ENCODE measurements at places on chromosomes 7 and 10.
A peak's percentile ranks its signal among the peaks of the same experiment; 100 is the strongest.

GRCh38 chr10:83375274-83375673 is 764.0 kb upstream of the GHITM start:
- no peak for DNase-seq

DNA sequence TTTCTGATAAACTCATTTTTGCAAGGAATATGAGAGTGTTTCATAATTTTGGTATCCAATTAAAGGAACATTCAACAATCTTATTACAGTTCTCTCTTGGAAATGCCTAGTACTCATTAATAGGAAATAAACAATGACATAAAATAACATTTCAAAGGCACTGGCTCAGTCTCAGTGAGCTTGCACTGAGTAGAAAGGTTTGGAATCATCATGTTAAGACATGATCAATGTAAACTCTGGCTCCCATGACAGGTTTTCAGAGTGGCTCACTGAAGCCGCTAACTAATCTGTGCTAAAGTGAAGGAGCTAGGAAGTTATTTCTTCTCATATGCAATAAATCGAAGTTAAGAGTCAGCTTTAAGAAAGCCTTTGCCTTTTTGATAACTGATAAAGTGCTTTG is 203.3 kb upstream of the HGF start:
- DNase-seq, result no peak

DNA sequence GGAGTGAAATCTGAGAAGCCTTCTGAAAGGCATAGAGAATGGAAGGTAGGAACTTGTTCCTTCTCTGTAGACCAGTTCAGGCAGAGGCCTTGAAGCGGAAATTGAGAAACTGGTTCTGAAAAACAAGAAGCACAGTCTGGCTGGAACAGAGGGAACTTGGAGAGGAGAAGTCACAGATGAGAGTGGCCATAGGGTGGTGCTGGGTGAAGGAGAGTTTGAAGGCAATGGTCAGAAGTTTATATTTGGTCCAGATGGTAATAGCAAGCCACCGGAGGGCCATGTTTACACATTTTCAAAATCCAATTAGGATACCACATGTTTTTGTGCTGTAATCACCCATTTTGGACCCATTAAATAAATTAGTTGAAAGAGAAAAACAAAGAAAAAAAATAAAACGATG is 692.5 kb downstream of the INHBA start:
- no peak for DNase-seq

GRCh38 chr10:13536674-13537366 is 8.0 kb upstream of the BEND7 start:
- peak; percentile 56 for DNase-seq

GRCh38 chr7:49866076-49866735 is 92.8 kb downstream of the VWC2 start:
- no peak for DNase-seq

GRCh38 chr7:42662862-42663261 is 249.0 kb downstream of the C7orf25 start:
- no peak for DNase-seq

- DNase-seq, result no peak
Measured at GRCh38 chr10:124138195-124138882, 44.9 kb upstream of the CHST15 start.

GRCh38 chr10:8874268-8874667 is 819.8 kb downstream of the GATA3 start:
- no peak for DNase-seq

DNA sequence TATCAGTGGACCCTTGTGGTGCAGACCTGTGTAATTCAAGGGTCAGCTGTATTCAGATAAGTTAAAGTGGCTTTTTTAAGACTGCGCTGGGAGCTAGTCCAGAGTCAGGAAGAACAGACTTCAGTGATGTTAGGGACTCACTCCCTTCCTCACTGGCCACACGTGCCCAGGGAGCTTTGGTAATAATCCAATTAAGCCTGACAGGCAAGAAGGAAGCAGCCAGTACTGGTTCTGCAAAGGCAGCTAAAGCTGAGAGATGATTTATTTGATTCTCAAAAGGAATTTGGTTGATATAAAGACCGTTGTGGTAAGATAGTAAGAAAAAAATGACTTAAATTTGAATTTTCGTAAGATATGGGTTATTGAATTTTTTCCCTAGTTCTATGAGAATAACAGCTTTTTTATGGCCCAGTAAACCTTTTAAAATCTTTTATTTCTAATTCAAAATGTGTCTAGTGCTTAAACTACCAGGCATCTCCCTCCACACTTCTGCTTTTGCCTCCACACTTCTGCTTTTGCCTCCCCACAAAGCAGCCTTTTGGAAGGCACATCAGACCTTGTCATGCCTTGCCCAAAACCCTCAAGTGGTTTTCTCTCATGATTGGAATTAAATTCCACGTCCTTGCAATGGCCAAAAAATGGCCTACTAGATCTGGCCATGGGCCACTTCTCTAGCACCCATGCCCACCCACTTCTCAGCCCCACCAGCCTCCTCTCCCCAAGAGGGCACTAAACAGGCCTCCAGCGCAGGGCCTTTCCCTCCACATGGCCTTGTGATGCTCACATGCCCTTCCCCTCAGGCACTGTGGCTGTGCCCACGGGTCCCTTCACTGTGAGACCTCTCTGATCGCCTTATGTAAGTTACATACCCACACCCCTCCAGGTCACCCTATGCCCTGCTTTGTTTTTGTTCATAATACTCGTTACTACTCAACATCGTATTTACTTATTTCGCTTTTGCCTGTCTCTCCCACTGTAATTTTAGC is 92.5 kb downstream of the POU6F2 start:
- DNase-seq, result no peak

GRCh38 chr7:7808156-7808555 is 89.7 kb upstream of the RPA3 start:
- DNase-seq, result no peak

DNA sequence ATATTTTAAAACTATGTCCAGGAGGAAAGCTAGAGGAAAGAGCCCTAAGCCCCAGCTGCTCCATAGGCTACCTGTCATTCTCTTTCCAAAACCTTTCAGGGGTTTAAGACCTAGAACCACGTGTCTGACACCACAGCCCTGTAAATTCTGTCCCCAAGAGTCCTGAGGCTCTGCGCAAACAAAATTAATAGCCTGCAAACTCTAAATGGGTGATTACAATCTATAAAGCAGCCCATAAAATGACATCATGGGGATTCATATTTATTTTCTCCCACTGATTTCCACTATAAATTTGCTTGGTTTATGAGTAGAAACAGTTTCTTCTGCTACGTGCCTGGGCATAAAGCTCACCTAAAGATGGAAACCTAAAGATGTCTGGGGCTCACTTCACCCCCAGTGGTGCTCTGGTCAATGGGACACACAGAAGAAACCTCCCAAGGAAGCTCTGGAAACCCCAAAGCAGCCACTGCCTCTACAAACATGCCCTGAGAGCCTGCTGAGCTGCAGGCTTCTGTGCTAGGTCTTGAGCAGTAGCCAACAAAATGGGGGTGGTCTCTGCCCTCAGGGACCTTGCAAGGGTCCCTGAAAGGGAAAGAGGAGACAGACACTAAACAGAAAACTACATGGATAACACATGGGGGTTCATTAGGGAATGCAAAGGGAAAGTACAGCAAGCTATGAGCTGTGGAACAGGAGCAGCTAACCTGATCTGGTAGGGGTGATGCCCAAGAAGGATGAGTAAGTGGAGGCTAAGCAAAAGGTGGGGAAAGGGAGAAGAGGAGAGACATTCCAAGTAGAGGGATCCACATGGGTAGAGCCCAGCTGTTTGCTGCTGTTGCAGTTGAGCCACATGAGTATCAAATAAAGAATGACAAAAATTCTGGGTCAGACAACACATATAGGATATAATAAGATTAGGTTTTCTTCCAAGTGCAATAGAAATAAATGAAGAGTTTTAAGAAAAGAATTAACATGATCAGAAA is 331.7 kb downstream of the KCNMA1 start:
- no peak for DNase-seq

DNA sequence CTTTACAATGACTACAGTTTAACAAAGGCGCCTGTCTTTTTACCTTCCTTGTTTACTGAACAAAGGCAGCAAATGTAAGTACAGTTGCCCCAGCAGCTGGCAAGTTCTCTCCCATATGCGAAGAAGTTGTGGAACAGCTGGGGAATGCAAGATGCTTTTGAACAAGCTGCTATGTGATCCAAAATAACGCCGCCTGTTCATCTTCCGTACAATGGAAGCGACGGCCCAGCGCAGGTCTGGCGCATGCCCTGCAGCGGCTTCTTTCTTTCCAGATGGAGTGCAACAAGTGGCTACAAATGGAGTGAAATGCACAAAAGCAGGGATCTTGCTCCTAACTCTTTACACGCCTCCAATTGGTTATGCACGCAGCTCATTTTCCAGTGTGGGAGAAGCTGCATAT is 97.0 kb upstream of the SVIL start:
- no peak for DNase-seq

DNA sequence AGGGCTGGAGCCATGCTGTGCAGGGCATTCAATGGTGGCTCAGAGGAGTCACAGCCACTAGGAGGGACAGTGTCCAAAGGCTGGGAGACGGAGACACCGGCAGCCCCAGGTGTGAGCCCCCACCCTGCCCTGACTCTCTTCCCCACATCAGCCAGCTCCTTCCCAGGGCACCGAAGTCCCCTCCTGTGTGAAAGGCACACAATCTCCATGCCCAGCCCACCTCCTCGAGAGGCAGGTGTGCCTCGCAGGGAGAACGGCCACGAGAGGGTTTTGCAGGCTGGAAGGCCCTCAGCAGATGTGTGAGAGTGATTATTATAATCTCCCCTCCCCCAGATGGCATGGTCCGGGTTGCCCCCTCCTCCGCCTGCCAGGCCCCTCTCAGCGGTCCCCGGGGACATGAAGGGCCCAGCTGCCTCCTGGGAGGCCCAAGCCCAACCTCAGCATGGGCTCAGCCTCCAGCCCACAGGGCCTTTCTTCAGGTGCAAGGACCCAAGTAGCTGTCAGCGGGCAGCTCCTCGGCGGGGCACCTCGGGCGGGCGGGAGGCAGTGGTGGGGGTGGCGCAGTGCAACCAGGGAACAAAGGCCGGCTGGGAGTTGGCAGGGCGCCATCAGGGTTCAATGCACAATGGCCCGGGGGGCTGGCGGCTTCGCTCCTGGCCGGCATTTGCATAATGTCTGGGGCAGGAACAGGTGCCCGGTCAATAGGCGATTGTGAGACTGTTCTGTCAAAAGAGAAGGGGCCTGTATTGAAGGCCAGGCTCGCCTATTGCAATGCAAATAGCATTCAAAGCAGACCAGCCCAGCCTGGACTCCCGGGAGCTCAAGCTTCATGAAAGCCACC is 155.3 kb upstream of the ZMIZ1 start:
- peak; percentile 55 for DNase-seq

DNA sequence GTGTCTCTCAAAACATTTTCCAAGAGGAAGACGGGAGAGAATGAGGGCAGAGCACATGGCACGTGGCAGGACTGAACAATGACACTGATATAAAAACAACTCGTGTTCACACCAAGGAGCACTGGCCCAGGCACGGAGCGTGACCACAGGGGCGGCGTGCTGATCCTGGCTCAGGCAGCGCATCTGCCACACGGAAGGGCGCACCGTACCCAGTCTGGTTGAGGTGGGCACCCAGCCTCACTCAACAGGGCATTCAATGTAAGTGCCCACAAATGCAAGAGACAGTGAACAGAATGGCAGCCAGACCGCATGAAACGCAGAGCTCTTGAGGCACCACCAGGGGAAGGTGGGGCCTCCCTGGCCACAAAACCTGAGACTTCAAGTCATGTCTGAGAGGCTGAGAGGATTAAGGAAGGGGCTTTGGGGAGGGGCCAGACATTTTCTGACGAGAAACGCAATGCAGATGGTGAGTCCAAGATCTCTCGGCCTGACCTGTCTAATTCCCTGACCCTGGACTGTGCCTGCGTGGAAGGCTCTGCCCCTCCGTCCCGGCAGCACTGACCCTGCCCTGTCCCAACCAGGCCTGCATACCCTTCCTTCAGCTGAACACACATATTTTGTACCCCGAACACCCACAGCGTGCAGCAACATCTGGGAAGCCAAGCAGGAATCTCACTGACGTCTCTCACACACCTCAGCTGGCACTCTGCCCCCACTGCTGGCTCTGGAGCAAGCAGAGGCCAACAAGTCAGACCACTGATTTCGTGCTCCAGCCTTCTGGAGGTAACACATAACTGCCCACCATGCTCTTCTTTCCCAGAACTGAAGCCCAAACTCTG is 35.5 kb downstream of the VOPP1 start:
- DNase-seq, result no peak

DNA sequence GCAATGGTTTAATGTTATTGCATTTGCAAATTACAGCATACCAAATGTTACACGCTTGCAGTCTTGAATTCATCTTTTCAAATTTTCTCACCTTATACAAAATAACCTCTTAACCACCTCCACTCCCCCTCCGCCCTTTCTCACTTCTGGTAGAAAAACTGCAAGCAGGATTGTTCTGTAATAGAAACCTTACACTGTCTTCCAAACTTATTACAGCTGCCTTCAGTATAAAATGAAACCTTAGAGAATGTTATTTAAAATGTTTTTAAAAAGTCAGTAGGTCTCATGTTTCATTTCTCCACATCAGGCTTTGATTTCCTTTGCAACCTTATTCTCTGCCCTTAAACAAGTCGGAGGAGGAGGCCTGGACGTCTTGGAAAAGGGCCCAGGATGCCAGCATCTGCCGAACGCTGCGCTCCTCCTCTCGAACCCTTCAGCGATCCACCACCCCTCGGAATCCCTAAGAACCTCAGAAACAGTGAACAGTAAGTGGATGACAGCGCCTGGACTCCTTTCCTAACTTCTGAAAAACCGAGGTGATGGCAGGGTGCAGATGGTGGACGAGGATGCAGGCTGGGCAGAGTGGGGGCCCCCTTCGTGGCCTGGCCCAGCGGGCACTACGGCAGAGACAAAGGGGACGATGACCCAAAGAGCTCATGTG is 74.0 kb downstream of the FGFR2 start:
- DNase-seq, result no peak

DNA sequence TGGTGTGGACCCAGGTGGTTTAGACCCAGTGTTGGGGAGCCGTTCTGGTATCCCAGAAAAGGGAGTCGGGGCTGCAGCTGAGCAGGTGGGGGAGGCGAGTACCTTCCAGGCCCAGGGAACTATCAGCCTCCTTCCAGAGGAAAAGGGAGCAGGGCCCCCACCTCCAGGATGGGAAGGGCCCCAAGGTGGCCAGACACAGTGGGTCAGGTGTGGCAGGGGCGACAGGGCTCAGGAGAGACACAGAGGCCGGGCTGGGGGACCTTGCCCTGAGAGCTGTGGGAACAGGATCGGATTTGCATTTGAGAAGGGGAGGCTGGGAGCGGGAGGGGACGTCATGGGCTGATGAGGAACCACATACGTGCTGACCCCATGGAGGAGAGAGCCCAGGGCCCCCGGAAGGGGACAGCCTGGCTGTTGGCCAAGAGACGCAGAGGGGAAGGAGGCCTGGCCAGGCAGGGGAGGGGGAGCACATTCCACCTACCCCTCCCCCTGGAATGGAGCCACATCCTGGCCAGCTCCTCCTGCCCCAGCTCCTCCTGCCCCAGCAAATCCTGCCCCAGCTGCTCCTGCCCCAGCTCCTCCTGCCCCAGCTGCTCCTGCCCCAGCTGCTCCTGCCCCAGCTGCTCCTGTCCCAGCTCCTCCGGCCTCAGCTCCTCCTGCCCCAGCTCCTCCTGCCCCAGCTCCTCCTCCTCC is 9.7 kb upstream of the TTYH3 start:
- peak; percentile 54 for DNase-seq

GRCh38 chr7:45921699-45922519 is 837 bp upstream of the IGFBP3 start:
- peak; percentile 57 for DNase-seq

GRCh38 chr10:48231699-48232315 is 42.7 kb downstream of the FRMPD2 start:
- DNase-seq, result peak; percentile 17

GRCh38 chr7:129792721-129793120 is 160.0 kb downstream of the UBE2H start:
- DNase-seq, result no peak

All from liver (tissue), 10 donors.